ENCODE measurements at places on chromosomes 5 and 9. TPM values are rescaled to one million over a fixed set of nuclear protein-coding genes. Genes with fewer than 3 reads are reported as not detected.

ANKS6 gene
- total RNA-seq: 5.2 TPM

SPINK7 gene
- total RNA-seq: not detected

SLC1A1 gene
- not detected for total RNA-seq

OCLN gene
- total RNA-seq: 0.52 TPM

NR5A1 gene
- not detected for total RNA-seq

Measured in skeletal muscle tissue (tissue), 5 donors.